Left cardiac atrium (tissue), 4 donors: ENCODE measurements at places on chromosomes 2 and 18. TPM values are rescaled to one million over a fixed set of nuclear protein-coding genes. Genes with fewer than 3 reads are reported as not detected.

The FOXD4L1 gene
- total RNA-seq = not detected

The WNT6 gene
- 1.8 TPM for total RNA-seq

The SALL3 gene
- 1.0 TPM for total RNA-seq

The RAB6D gene
- total RNA-seq = 0.13 TPM

The ALPG gene
- total RNA-seq = not detected

The IKZF2 gene
- 6.3 TPM for total RNA-seq

The UBR3 gene
- total RNA-seq = 76.4 TPM
